Spinal cord (tissue), 10 donors: ENCODE measurements at places on chromosomes 2 and 18. TPM values are rescaled to one million over a fixed set of nuclear protein-coding genes. Genes with fewer than 3 reads are reported as not detected.
A peak's percentile ranks its signal among the peaks of the same experiment; 100 is the strongest.

Gene SOWAHC
- 8.5 TPM for total RNA-seq

Gene ASAP2
- 30.5 TPM for total RNA-seq

Gene CYP27C1
- 1.0 TPM for total RNA-seq

Gene RAPGEF4
- total RNA-seq: 65.8 TPM

Gene SRD5A2
- total RNA-seq: 0.59 TPM

Gene NHEJ1
- total RNA-seq: 11.4 TPM

Gene ASPRV1
- 3.1 TPM for total RNA-seq

Gene RUFY4
- total RNA-seq: 0.06 TPM

Gene MARCHF4
- total RNA-seq: 8.2 TPM

Gene DSG4
- not detected for total RNA-seq

Gene SCN3A
- 25.4 TPM for total RNA-seq

DNA sequence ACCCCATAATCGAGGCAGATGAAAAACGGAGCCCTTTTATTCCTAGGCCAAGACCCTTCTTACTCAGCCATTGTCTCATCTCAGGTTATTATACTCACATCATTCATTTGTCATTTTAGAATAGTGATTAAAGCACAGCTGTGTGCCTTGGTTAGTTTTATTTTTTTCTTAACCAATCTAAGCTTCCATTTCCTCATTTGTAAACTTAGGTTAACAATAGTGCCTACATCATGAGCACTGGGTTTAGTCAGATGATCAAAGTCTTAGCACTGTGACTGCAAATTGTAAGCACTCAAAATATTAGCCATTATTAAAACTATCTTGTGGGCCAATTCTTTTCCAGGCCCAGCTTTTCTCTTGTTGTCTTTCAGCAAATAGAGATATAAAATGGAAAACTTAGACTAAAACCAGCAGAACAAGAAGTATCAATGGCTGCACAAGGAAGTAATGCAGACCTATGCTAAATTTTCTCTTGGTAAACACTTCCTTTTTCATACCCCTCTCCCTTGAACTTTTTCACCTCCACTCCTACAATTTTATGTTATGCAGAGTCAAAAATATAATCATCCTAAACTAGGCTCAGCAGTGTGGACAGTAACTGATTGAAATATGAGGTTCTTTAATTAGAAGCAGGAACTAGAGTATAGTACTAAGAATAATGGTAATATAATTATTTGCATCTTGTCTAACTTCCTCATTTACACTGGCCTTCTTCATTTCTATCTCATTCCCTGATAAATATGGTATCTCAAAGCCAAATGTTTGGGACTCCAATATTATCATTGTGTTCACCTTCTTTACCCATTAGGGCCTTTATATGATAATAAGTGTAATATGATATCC lies 21.5 kb upstream of the GALNT3 start:
- no peak for DNase-seq

DNA sequence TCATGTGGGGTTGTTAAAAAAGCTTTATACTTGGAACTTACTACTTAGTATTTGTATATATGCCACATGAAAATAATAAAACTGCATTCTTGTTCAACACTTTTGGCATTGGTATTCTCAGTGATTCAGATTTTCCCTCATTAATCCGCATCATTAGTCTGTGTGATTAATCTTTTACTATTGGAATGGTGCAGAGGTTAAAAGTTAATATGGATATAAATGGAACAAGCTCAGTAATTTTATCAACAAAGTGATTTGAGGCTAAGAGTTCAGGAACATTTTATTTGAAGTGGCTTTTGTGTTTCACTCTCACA lies 45.4 kb upstream of the REG3G start:
- no peak for DNase-seq

DNA sequence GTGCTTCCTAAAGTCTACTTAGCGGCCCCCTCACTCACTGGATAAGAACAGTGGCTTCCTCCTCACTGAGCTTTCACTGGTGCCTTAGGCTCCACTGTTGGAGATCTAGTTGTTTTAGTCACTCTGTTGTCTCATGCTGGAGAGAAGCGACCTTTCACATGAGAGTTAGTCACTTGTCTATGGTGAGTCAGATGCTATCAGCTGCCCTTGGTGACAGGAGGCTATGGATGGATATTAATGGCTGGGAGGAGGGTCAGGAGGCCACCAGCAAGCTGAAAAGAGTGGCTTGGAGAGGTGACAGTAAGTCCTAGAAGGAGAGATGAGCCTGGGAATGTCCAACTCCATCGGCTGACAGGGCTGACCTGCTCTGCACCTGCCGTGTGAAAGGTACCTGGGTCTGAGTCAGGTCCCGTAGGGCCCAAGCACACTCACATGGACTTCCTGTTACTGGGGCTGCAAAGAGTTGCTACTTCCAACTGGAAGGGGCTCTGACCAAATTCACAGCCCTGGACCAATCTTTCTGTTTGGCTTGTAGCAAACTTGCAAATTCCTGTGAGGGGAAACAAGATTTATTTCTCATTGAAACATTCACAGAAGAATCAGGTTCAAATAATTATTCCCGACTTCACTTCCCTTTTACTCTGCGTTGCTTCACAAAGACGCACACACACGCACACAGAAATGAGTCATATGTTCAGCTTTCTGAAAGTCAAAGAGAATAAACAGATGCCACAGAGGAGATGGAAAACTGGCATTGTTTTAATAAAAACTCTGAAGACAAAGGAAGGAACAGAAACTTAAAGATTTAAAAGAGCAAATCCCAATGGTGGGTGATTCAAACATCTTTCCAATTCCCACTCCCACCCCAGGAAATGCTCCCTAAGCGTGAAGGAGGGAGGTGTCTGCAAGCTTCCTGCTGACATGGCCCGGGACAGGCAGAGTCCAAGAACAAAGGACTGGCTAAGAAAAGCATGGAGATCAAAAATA lies 203.5 kb upstream of the TWIST2 start:
- no peak for DNase-seq

- DNase-seq: no peak
These were observed 138.0 kb downstream of the EPHA4 start for GRCh38 chr2:221434142-221434541.

DNA sequence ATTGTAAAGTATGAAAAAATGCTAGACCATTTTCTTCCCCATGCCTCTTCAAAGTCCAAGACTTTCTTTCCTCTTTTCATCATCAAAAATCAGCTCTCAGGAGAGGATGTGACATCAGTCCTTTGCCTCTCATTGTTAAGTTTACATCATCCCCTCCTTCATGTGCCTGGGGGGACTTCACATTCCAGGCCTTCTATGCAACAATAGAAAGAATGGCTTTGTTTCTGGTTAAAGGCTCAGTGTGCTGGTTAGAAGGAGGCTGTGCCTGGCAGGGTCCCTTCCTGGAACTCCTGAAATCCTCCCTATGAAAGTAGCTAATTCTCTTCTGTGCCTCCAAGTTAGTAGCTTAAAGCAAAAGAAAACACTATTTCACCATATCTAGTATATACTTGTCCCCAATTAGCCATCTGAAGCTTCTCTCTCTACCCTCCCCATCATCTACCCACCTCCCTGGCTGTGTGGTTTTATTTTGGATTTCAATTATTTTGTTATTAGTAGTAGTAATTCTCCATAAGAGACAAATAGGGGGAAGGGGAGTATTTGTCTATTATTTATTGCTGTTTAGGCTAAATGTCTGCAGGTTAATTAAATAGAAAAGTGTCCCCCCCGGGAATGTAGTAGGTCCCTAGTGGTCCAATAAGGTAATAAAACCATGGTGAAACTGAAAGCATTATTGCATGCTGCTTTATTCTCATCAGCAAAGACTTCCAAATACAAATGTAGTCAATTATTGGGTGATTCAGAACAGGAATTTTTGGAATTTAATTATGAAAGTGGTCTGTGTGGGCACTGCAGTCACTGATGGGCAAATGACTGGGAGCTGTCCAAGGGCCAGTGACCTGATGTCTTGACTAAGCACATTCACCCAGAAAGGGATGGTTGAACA lies 69.0 kb downstream of the CPO start:
- DNase-seq: no peak

DNA sequence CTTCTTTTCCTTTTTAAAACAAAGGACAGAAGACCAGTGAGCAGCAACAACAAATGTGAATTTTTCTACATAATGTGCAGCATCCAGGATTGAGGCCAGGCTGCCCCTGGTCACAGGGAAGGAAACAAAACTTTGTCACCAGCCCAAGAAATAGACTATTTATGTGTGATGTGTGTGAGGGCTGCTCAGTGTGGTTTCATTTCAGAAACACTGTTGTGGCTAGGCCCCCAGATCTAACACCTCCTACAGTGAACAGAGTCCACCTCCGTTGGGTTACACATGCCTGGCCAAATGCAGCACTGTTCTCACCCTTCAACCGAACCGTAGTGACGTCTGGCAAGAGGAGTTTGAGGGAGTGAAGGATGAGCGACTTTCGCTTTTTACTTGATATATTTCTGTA lies 146.3 kb upstream of the RIOK3 start:
- no peak for DNase-seq

DNA sequence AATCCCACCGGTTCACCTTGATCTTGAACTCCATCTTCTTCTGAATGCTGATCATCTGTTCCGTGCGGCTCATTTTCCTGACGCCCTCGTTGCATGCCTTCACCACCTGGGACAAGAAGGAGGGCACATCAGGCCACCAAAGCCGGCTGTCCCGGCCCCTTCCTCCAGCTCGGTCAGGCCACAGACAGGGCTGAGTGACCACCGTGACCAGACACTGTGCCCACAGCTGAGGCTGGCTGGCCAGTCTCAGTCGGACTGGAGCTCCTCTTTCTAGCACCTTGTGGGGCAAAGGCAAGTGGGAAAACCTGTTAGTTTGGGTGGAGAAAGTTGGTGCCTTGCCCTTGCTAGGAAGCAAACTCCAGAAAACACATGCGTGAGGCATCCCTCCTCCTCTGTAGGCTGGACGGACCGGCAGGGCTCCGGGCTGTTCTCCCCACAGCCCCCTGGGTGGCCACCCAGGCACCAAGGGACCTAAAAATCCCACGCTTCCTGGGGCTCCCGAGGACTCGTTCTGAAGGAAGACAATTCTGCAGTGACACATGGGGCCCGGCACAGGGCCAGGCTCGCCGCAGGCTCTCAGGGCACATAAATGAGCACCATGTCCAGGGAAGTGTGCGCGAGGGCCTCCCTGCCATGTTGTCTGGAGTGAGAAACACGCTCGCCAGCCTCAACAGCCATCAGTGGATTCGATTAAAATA lies 15.3 kb downstream of the SNORC start:
- no peak for DNase-seq

DNA sequence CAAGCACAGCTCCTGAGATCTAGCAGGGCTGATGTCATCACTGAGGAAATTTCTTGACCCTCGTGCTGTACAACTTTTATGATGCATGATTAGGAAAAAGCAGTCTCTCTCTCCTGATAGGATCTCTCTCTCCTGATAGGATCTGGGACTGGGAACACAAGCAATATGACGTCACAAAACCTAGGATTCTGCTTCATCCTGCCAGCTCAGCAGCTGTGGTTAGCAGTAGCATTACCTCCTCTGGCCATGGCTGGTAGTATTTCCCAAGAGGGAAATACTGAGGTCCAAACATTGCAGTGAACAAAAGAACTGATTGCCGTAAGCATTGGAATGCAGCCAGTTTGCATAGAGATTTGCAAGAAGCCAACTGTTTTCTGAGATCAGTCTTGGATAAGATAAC lies 521.2 kb upstream of the POU3F3 start:
- peak; percentile 70 for DNase-seq

GRCh38 chr2:238803996-238804870 lies 43.7 kb upstream of the TWIST2 start:
- DNase-seq: no peak

GRCh38 chr2:114134146-114134545 lies 244.3 kb downstream of the ACTR3 start:
- DNase-seq: no peak

- no peak for DNase-seq
These were observed 24.6 kb downstream of the THAP4 start for GRCh38 chr2:241612156-241613016.

DNA sequence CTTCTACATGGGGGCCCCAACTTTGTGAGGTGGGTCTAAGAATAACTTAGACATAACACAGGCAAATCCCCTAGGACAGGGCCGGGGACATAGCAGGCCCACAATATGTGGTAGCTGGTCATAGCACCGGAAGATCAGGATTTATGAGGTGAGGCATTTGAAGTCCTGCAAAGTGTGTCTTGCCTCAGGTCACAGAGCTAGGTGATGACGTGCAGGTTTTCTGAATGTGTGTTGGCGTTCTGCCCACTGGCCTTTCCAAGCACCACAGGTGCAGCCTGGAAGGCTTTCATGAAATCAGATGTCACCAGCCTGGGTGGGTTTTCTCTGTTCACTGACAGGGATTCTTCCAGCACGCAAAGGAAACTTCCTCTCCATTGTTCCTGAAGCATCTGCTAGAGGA lies 119.1 kb downstream of the LRATD1 start:
- DNase-seq: no peak

GRCh38 chr18:73681912-73682311 lies 465.7 kb downstream of the FBXO15 start:
- no peak for DNase-seq

- DNase-seq: no peak
These were observed 81.7 kb downstream of the FEZ2 start for GRCh38 chr2:36516136-36516870.

- DNase-seq: no peak
These were observed 2.6 kb upstream of the RBM43 start for GRCh38 chr2:151264157-151264825.

- no peak for DNase-seq
These were observed 131.6 kb upstream of the IL1R2 start for GRCh38 chr2:101860157-101860556.

GRCh38 chr2:65845442-65846182 lies 413.2 kb upstream of the SPRED2 start:
- DNase-seq: no peak

- DNase-seq: no peak
These were observed 62.1 kb upstream of the HDAC4 start for GRCh38 chr2:239462671-239463506.

DNA sequence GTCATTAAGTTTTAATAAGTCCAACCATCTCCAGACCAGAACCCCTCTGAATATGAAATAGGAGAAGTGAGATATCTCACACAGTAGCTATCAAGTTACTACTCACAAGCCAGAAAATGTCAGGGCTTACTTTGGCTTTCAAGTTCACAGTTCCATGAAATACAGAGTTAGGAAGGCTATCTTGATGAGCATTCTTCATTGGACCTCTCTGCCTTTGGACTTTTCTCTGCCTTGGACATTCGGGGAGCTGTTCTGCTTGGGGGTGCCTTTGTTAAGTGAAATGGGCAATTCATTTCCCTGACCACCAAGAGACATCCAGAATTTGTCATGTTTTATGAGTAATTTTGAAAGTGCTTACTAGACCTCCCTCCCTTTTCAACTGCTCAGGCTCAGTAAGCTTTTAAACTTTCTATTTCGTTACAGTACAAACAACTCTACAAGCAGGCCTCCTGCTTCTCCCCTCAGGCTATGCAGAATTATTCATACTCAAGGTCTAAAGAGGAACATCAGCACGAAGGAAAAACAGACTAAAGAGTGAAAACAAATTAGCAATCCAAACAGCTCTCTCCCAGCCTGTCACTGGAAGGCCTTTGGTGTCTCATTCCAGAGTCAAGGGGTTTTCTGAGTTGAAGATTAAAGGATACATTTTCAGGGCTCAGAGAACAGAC lies 95.3 kb downstream of the MREG start:
- peak; percentile 36 for DNase-seq

DNA sequence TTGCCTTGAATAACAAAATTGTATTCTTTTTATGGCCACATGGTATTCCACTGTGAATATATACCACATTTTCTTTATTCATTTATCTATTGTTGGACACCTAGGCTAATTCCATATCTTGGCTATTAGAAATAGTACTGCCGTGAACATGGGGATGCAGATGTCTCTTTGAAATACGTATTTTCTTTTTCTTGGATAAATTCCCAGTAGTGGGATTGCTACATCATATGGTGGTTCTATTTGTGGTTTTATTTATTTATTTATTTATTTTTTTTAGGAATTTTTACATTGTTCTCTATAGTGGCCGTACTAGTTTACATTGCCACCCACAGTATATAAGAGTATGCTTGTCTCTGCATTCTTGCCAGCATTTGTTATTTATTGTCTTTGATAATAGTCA lies 679.8 kb upstream of the NRXN1 start:
- no peak for DNase-seq
